ENCODE measurements at places on chromosomes 3 and 15.

DNA sequence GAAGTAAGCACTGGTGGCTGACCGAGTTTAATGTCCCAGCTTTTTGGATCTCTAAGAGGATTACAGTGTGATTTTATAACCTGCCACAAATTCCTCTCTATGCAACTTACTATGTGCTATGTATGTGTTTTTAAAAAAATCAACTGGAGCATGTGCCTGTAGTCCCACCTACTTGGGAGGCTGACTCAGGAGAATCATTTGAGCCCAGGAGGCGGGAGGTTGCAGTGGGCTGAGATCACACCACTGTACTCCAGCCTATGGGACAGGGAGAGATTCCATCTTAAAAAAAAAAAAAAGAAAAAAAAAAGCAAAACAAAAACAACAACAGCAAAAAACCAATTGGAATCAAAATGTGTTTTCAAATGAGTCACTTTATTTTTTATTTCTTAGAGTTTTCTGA is 29.6 kb downstream of the DUT start:
- no peak for DNase-seq

- no peak for DNase-seq
Measured at GRCh38 chr3:137304313-137305056, 346.7 kb downstream of the IL20RB start.

GRCh38 chr15:26934848-26935247 is 36.1 kb upstream of the GABRG3 start:
- no peak for DNase-seq

DNA sequence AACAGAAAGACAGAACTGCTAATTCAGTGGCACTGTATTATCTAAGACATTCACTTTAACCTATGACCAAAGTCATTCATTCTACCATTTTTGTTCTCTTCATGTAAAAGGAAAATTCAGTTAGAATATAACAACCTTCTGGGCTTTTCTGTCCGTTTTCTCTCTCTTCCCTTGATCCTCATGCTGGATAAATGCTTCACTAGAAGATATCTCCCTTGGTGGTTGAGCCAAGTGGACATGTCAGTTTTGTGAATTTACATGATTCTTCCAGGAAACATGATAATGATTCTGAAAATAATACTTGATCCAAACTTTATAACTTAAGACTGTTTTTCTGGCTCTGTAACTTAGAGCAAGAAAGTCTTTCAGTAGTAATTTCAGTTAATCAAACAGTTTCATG is 1012.2 kb downstream of the SQOR start:
- no peak for DNase-seq

DNA sequence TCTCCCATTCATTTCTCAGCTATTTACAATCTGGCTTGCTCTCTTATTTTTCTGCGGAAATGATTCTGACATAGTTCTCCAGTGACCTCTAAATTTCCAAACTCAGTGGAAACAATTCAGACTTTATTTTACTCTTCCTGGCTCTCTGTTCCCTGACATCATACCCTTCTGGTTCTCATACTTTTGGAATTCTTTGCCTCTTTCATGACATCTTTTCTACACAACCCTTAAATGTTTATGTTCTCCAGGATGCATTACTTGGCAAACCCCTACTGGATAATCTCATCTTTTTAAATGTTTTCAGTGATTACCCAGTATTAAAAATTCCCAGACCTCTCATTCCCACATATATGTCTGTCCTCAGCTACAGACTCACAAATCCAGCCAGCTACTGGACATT is 23.9 kb upstream of the PLSCR4 start:
- DNase-seq, result peak; percentile 98

GRCh38 chr15:69328739-69329138 is 30.0 kb downstream of the PAQR5 start:
- no peak for DNase-seq

GRCh38 chr15:66482539-66482938 is 15.0 kb downstream of the SNAPC5 start:
- DNase-seq, result no peak

- DNase-seq, result peak; percentile 81
Measured at GRCh38 chr15:80776420-80777045, 2.6 kb upstream of the CEMIP start.

DNA sequence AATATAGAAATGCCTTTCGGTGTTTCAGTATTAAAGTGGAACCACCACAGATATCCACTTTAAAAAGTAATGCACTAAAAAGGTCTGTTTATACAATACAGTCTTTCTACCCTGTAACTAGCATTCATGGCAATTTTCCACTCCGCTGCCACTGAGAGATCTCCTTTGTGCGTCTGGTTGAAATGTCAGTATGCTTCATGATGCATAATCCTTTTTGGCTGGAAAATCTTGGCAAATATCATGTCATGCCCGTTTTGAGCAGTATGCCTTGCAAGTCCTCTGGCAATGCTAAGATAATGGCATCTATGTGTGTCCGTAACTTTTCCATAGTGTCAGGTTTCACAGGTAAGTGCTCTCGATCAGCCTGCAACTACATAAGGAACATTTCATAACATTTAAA is 30.8 kb upstream of the ARF4 start:
- DNase-seq, result no peak

DNA sequence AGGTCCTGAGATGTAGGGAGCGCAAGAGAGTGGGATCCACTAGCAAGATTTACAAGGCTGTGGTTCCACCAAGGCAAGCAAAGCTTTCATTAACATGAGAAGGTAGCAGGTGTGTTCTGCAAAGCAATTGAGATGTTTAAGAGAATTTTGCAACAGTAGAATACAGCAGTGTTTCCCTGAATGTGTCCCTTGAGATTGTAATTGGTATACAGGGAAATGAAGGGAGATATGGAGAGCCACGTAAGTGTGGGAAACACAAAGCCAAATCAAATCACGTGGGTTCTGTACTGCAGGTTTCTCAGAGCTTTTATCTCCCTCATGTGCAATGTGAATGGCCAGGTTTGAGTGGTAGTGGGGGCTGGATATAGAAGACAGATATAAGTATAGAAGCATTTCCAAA is 67.3 kb downstream of the ATG7 start:
- no peak for DNase-seq

GRCh38 chr15:55074431-55074830 is 122.3 kb downstream of the RSL24D1 start:
- no peak for DNase-seq

GRCh38 chr15:47742334-47742733 is 25.0 kb downstream of the SEMA6D start:
- DNase-seq, result no peak

DNA sequence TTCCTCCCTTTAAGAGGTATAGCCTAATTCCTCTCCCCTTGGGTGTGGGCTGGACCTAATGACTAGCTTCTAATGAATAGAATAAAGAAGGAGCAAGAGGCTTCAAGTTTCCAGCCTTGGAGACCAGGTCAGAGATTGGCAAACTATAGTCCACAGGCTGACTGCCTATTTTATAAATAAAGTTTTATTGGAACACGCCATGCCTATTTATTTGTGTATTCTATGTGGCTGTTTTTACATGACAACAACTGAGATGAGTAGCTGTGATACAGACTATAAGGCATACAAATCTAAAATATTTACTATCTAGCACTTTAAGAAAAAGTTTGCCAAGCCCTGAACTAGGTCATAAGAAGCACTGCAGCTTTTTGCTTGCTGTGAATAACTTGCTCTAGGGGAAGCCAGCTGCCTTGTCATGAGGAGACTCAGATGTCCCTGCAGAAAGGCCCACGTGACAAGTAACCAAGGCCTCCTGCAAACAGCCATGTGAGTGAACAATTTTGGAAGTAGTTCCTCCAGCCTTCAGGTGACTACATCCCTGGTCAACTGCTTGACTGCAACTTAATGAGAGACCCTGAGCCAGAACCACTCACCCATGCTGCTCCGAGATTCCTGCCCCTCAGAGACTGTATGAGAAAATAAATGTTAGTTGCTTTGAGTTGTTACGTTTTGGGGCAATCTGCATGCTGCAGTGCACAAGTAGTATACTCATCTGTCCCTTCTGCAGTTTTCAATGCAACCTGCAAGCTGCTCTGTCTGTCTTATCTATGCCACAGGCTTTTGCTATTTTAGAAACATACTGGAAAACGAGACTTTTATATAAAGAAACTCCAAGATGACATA is 21.1 kb upstream of the MAP3K13 start:
- DNase-seq, result no peak

DNA sequence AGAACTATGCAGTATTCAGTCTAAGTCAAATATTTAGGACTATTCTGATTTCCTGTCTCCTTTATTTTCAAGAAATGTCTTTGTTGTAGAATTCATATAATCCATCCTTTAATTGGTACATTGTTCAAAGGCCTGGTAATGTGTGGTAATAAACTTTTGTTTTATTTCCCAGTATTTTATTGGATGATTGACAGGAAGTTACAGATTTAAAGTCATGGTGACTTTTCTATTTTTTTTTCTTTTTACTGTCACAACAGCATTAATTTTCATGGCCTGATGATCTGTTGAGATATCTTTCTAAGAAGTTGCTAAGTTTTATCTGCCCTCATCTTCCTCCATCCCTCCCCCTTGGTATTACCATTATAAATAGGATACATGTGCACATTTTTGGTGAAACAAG is 161.7 kb downstream of the PTPRG start:
- no peak for DNase-seq

DNA sequence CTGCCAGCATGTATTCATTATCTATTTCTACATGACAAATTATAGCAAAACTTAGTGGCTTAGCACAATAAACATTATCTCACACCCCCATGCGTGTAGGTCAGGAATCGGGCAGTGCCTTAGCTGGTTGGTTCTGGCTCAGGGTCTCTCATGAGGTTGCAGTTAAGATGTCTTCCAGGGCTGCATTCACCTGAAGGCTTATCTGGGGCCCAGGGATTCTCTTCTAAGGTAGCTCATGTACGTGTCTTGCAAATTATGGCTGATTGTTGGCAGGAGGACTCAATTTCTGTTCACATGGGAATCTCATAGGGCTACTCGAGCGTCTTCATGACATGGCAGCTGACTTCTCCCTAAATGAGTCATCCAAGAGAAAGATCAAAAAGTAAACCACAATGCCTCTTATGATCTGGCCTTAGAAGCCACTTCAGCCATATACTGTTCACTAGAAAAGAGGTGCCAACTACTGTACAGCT is 42.9 kb upstream of the TSC22D2 start:
- no peak for DNase-seq

DNA sequence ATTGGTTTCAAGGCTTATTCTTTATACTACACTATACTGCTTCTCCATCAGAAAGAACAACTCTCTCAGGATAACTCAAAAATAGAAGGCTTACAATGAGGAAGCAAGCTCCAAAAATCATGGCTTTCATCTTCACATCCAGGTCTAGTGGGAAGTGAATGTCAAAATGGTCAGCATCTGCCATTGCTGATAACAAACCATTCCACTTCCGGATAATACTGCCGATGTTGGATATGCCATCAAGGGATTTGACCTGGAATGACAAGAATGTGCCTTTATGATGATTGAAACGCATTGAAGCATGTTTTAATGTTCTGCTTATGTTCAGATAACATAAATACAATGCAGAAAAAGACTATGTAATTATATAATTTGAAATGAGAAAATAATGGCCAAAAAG is 34.0 kb upstream of the PLOD2 start:
- peak; percentile 97 for DNase-seq

- DNase-seq, result no peak
Measured at GRCh38 chr3:123914829-123915228, 30.7 kb upstream of the MYLK start.

DNA sequence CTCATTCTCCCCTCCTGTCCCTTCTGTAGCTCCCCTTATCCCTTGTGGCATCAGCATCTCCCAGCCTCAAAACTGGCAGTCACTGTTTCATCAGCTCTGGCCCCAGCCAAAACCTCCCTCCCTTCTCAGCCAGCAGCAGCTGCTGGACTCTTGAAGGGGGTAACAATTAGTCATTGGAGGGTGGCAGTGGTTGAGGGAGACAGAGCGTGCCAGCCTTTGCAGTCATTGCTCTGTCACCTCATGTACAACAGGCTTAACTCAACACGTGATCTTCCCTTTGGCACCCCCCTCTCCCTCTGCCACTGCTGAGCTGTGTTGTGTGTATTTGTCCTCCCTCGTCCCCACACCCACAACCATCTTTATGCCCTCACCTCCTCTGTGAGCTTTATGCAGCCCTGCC is 28.2 kb downstream of the RBP2 start:
- no peak for DNase-seq

DNA sequence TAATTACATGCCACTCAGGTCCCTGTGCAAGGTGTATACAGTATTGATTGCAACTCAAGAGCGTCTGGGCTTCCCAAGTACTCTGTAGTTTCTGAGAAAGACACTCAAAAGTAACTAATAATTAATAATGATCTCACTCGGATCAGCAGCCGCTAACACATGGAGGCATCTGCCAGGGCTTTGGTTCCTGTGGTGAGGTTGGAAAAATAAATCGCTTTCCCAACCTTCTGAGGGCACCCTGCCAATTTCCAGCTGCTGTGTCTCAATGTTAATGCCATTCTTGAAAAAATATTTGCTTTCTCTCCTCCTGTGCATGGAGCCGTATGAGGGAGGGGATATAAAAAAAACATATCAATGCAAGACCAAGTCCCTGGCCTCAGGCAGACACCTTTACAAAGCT is 116.5 kb upstream of the SLC2A2 start:
- DNase-seq, result peak; percentile 35

DNA sequence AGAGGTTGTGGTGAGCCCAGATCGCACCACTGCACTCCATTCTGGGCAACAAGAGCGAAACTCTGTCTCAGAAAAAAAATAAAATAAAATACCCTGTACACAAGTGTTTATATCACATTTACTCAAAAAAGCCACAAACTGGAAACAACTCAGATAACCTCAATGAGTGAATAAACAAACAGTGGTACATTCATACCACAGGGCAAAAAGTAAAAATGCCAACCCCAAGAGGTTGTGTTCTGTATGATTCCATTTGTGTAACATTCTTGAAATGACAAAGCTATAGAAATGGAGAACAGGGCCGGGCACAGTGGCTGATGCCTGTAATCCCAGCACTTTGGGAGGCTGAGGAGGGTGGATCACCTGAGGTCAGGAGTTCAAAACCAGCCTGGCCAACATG is 12.9 kb downstream of the EDC3 start:
- DNase-seq, result no peak

GRCh38 chr15:89964232-89964954 is 36.7 kb upstream of the ZNF710 start:
- DNase-seq, result no peak

DNA sequence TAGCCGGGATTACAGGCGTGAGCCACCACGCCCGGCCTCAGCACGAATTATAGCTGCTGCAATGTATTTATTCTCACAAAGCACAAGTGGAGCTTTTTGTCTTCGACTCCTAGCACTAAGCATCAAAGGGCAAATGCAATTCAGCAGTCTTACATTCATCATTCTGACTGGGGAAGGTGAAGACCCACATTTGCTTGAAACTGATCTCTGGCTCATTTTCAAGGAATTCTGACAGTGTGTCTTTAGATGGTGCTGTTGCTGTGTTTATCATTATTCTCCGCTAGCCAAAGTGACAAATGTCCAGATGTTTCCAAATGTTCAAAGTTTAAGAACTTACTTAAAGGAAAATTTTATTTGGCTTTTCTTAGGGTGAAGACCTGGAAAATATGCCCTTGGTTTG is 55.9 kb downstream of the SGO1 start:
- no peak for DNase-seq

DNA sequence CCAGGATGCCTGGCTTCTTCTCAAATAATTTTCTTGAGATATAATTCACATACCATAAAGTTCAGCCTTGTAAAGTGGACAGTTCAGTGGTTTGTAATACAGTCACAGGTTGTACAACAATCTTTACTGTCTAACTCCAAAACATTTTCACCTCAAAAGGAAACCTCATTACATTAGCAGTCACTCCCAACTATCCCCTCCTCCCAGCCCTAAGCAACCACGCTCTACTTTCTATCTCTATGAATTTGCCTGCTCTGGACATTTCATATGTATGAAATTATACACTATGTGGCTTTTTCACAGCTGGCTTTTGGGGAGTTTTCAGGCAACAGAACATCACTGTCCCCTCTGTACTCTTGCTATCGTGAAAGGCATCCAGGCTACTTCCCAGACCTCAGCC is 17.5 kb downstream of the TGM5 start:
- DNase-seq, result no peak
